ENCODE measurements at places on chromosomes 6 and 20.

DNA sequence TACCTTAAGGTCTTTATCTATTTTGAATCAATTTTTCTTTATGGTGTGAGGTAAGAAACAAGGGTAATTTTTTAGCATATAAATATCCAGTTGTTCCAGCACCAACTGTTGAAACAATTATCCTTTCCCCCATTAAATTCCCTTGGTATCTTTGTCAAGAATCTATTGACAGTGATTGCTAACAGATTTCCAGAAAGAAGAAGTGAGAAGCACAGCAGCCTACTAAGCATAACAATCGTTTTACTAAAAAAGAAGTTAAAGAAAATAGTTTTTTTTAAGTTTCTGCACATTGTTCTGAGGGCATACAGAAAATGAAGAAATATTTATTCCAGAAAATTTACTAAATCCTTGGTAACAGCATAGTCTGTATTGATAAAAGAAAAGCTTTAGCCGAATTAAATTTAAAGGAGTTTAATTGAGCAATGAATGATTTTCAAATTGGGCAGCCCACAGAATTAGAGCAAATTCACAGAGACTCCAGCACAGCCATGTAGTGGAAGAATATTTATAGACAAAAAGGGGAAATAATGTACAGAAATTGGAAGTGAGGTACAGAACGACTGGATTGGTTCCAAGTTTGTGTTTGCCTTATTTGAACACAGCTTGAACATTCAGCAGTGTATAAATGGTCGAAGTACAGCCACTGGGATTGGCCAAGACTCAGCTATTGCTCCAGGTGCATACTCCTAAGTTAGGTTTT, 97.9 kb upstream of the UST start:
- no peak for DNase-seq

DNA sequence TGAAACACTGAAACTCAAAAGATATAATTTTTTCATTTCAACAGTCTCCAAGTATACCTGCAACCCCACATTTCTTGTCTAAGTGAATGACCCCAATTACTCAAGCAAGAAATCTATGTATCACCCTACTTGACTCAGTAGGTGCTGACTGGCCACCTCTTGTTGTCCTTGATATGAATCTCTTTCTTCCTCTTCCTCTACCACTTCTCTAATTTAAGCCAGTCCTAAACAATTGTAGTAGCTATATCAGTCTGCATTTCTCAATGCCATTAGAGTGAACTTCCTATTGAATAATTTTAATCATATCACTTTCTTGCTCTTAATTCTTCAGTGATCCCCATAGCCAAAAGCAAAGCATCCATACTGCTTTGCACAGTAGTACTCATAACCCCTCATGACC, 93.2 kb downstream of the NKAIN2 start:
- no peak for DNase-seq

- DNase-seq, result no peak
These were observed 103.0 kb downstream of the EDN3 start for GRCh38 chr20:59403261-59403961.

DNA sequence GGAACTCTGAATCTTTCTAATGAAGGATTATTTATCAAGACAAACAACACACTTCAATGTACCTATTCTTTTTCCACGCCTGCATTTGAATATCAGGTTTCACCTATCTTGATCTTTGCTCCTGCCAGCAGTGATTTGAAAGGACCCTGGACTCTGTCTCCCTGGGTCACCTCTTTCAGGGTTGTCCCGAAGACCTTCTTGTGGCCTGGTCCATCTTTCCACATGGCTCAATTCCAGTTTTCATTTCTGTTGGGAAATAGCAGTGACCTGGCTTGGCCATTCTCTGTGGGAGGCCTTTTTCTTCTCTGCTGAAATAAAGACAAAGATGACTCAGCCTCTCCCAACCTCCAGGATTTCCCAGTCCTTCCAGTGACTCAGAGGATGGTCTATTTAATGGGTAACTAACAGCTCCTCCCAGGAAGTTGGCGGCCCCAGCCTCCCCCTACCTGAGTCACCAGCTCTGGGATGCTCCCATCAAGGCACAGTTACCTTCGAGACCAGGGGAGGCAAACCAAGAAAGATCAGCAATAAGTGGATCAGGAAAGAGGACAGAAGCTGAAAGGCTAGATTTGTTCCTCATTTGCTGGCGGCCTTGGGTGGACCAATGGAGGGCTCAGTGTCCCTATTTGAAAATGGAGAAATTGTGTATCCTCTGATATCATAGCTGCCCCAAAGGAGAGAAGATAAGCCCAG, 120.2 kb upstream of the RNF24 start:
- no peak for DNase-seq

DNA sequence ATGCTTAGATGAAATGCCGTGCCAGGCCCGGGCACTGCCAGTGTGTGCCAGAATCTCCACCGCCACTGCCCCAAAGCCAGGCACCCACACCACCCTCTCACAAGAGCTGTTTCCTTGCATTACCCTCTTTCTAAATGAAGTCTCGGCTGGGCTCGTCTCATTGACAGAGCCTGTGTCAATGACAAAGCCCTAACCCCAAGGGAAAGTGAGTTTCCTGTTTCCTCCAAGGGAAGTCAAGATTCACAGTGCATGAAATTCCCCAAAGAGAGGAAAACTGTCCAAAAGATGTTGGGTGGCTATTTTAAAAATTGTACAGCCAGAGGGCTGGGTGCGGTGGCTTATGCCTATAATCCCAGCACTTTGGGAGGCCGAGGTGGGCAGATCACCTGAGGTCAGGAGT, 75.4 kb upstream of the AKAP12 start:
- DNase-seq, result no peak

DNA sequence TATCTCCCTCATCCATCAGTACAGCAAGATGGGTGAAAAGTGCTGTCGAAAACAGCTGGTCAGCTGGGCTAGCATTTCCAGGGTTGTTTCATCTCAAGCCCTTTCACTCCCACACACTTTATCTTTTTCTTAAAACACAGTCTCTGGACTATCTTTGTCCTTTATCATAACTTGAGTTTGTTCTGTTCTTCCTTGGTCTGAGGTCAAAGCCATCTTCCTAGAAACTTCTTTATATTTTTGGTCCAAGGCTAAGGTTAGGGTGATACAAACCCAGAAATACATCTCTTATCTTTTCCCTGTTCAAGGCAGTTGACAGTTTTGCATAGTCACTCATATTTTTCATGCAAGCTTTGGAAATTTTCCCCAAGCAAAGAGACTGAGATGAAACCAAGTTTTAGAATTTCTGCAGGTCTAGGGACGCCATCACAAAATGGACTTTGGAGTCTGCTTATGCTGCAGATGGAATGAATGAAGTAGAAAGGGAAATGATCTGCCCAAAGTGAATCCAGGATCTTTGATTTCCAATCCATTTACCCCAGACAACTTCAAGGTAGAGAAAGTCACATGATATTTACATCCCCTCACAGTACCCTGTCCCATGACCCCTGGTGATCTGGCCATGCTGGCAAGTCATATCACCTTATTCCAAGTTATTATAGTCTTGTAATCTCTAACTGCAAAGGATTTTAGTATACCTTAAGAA, 297.0 kb downstream of the ZNF217 start:
- DNase-seq, result no peak

DNA sequence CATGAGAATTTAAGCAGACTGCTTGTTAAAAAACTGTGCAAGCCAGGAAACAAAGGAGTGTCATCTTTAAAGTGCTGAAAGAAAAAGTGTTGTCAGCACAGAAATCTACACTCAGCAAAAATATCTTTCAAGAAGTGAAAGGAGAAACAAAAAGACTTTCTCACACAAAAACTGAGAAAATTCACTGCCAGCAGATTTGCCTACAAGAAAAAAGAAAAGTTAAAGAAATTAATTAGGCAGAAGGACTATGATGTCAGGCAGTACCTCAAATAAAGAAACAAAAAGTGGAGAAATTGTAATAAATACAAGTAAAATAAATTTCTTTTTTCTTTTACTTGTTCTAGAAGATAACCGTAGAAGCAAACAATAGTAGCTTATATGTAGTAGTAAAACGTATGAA, 171.6 kb upstream of the CEP162 start:
- DNase-seq, result no peak

GRCh38 chr6:160775792-160776580, 73.9 kb downstream of the PLG start:
- no peak for DNase-seq

GRCh38 chr6:113616701-113617274, 240.4 kb upstream of the MARCKS start:
- no peak for DNase-seq

GRCh38 chr6:132179955-132180354, 221.3 kb downstream of the MOXD1 start:
- DNase-seq, result no peak

DNA sequence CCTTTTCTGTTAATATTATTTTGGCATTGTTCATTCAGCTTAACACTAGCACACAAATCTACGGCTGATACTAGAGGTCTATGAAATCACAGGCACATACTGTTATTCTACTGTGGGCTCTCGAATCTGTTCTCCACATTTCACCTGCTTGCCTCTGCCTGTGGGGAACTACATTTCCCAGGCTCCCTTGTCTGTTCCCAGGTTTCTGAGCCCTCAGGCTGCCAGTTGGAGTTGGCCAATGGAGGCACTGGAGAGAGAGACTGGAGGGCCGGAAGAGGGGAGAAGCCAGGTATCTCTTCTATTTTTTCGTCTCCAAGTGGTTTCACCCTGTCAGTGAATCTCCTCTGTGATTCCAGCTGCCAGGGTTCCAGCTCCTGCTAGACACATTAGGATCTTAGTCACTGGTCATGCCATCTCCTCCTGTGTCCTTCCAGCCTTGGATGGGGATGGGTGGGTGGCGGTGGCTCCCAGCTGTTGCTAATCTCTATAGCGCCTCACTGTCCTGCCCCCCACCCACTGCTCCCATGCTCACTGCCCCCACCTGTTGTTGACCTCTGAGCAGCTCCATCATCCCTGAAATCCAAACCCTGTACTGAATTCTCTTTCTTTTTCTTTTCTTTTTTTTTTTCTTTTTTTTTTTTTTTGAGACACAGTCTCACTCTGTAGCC, 188.2 kb downstream of the LRFN2 start:
- no peak for DNase-seq

- no peak for DNase-seq
These were observed 189.4 kb downstream of the ZFP64 start for GRCh38 chr20:52001999-52002666.

- DNase-seq, result no peak
These were observed 118.7 kb downstream of the ATG5 start for GRCh38 chr6:106206905-106207304.

DNA sequence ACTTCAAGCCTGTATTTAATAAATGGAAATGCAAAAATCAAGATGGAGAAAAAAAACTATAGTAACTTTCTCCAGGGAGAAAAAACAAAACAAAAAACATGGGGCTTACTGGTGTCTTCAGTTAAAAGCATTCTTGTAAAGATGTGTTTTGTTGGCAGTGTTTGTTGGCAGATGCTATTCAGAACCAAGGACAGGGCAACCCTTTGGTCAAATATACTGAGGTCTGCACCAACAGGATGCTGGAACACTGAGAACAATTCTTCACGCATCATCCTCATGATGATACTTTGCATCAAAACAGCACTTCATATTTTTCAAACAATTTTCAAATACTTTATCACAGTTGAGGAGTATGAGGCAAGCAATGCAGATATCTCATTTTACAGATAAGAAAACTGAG, 63.7 kb upstream of the CBLN4 start:
- no peak for DNase-seq

DNA sequence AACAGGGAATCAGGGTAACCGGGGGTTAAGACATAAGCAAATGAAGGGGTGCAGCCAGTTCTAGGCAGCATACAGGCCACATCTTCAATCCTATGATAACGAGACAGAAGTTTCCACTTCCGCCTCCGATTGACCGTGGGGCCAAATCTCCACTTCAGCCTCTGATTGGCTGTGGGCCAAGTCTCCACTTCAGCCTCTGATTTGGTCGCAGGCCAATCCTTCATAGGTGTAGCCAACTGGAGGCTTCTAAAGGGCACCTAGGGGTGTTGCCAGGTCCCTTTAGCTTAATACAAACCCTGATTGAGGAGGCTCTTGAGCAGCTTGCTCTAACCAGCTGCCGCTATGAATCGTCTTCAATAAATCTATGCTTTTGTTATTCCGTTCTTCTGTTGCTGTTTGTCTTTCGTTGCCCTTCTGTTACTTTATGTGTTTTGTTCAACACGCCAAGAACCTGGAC, 2.1 kb upstream of the ERGIC3 start:
- peak; percentile 67 for DNase-seq

GRCh38 chr6:170025341-170025911, 265.5 kb downstream of the DLL1 start:
- DNase-seq, result no peak

DNA sequence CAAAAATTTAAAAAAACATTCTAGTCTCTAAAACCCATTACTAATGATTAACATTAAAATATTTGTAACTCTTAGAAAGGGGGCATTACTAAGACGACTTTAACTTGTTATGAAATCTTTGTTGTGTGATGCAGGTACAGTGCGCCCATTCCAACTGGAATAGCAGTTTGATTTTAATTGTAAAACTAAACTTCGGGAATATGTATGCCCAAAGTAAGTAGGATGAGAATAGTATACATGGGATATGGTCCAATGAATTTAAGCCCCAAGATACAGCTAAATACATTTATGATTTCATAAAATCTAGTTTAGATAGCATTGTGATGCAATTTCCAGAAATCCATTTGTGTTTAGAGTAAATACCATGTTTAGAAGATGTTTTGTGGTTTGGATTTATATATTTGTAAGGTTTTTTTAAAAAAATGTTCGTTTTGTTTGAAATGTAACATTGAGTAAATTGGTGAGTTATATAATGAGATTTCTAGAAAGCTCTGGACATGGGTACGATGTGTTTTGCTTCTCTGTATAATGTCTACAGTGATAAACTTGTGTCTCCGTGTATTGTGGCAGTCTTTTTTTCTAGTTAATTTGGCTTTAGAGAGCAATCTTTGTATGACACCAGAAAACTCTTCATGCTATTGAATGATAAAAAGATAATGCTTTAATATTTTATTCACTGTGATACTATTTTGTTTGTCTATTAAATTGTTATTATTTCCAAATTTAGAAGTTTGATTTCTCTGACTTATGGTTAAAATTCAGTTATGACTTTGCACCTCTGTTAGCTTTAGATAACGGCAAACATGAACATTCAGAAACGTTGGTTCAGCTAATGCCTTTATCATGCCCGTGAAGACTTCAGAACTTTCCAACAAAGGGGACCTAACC, 54.8 kb downstream of the RNF182 start:
- no peak for DNase-seq

DNA sequence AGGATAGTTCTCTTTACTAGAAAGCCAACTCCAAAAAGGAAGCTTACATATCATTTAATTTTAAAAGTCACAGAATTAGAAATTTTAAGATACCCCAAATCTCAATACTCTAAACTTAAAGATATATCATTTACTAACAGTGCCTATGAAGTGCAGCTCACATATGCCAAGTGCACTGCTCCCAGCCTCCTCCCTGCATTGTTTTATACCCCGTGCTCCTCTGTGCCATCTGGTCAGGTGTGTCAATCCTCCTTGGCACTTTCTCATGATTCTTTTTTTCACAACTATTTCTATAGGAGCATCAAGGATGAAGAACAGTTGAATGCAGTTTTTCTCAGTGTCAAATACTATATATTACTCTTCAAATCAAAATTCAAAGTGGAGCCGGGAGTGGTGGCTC, 8.8 kb downstream of the MAP7 start:
- no peak for DNase-seq

- DNase-seq, result no peak
These were observed 22.0 kb downstream of the LYRM2 start for GRCh38 chr6:89616531-89616930.

Measured in NCI-H1417 treated with DMSO at 0.1 percent for 48 hours (cell line).